WERI-Rb-1 (cell line): ENCODE measurements at places on chromosomes 2 and 18.

- no peak for DNase-seq
These were observed 3.2 kb downstream of the NOTO start for GRCh38 chr2:73205611-73206010.

DNA sequence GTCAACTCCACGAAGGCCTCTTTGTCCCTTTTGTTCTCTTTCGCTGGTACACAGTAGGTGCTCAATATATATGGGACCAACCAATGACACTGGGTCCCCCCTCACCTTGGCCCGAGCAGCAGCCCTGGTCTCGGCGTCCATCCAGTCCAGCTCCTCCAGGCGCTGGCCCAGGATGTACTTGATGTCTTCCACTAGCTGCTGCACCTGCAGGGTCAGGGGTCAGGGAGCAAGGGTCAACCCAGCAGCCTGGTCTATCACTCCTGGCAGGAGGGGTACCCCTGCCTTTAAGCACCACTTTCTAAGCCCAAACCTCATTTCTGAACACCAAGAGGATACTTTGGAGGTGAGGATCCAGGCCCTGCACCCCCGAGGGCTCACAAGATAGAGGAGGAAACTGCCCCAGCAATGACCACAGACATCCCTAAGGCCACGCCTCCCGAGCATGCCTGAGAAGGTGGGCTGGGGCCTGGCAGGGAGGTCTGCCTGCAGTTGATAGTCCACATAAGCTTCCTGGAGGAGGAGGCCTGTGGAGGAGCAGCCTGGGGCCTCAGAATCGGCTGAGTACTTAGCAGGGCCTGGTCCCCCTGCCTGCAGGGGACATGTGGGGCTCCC, 4.2 kb downstream of the ECEL1 start:
- DNase-seq, result no peak

DNA sequence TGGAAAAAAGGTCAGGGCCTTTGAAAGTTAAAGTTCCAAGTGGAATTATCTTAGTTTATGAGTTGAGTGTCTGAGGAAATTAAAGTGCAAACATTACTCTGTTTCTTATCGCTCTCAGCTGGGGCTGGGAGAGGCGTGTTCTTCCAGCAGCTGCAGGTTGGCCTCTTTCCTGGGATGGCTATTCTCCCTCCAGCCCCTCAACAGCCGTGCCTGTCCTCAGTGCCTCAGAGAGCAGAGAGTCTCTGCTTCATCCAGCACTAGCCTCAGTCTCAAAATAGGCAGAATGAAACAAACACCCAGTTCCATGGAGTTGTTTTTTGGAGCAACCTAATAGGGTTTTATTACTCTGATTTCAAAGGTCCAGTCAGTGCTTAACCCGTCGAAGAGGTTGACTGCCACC, 298.1 kb downstream of the GALR1 start:
- DNase-seq, result no peak

- DNase-seq, result peak; percentile 53
These were observed 675 bp upstream of the SPIRE1 start for GRCh38 chr18:12658426-12659138.

DNA sequence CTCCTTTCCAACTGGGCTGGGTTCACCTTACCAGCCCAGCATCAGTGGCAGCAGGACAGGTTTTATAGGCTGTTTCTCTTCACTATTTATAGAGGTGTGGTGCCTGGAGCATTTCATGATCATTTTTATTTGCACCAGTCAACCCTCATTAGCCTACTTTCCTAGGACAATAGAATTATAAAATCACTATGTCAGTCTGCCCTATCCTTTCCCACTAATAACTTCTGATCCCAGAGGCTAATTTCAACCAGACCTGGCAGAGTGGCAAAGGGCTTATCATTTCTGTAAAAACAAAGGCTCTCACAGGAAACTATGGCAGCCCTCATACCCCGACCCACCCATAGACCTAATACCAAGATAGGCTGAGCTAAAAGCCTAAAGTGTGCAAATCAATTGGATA, 243.5 kb upstream of the TMEFF2 start:
- no peak for DNase-seq

DNA sequence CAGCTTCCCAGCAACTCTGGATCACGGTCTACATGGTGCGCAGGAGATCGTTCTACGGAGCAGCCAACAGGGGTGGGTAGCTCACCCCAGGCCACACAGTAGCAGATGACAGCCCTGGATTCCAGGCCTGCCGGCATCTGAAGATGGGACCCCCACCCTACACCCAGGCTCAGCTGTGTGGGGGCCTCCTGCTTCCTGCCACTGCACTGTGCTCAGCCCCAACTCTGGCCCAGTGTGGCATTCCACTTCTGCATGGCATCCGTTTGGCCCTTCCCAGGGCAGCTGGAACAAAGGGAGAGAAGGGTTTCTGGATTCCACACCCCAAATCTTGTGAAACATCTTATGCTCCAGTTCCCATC, 9.1 kb downstream of the PER2 start:
- no peak for DNase-seq

- no peak for DNase-seq
These were observed 3.2 kb downstream of the GATA6 start for GRCh38 chr18:22172594-22173049.

GRCh38 chr2:819121-819520, 131.5 kb upstream of the SNTG2 start:
- no peak for DNase-seq

- no peak for DNase-seq
These were observed at the start of gene CTLA4 for GRCh38 chr2:203867561-203868200. Gene CTLA4 (plus strand): TSS chr2:203867771. CDS start chr2:203867943, 172 bp downstream.

GRCh38 chr2:197777823-197778407, 7.2 kb downstream of the BOLL start:
- DNase-seq, result no peak

DNA sequence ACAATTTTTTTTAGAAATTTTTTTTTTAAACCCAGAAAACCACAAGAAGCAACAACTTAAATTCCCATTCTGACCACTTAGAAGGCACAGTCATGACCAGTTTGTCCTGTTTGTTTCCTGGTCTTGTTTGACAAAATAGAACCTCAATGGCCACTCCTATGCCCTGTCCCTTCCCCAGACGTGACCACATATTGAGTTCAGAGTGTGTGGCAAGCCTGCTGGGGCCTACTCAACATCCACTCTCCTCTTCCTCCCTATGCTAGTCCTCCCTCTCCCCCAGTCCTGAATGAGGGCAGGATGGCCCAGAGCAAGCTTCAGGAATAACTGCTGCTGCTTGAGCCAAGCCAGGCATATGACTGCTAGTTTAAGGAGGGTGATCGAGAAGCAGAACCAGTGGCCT, 89.6 kb downstream of the PRELID3A start:
- no peak for DNase-seq

- no peak for DNase-seq
These were observed 1011.3 kb upstream of the CELF4 start for GRCh38 chr18:38576916-38577315.
